ENCODE measurements at places on chromosomes 7 and 10. TPM values are rescaled to one million over a fixed set of nuclear protein-coding genes. Genes with fewer than 3 reads are reported as not detected.

TSPAN12 gene
- 7.2 TPM for total RNA-seq

C10orf53 gene
- not detected for total RNA-seq

OR6B1 gene
- total RNA-seq = not detected

CABCOCO1 gene
- not detected for total RNA-seq

PTPN20 gene
- 3.9 TPM for total RNA-seq

ARHGAP22 gene
- total RNA-seq = 14.9 TPM

POMZP3 gene
- 10.1 TPM for total RNA-seq

SLC16A12 gene
- total RNA-seq = not detected

SMKR1 gene
- 13.1 TPM for total RNA-seq

TUBAL3 gene
- not detected for total RNA-seq

KIAA1217 gene
- 16.0 TPM for total RNA-seq

BET1 gene
- total RNA-seq = 7.9 TPM

CCNY gene
- total RNA-seq = 145 TPM

TYW1B gene
- 3.7 TPM for total RNA-seq

RAB18 gene
- total RNA-seq = 14.9 TPM

PALD1 gene
- 0.80 TPM for total RNA-seq

TAS2R3 gene
- total RNA-seq = not detected

GPR141 gene
- total RNA-seq = not detected

PPP1R9A gene
- 9.5 TPM for total RNA-seq

ANKRD1 gene
- total RNA-seq = 3.5 TPM

RAMP3 gene
- not detected for total RNA-seq

RELN gene
- total RNA-seq = 15.8 TPM

PCLO gene
- total RNA-seq = 7.5 TPM

OR13A1 gene
- 0.04 TPM for total RNA-seq

LIPK gene
- not detected for total RNA-seq

WEE2 gene
- not detected for total RNA-seq

UCMA gene
- total RNA-seq = not detected

TMEM120A gene
- 18.6 TPM for total RNA-seq

FBXO24 gene
- 0.40 TPM for total RNA-seq

CLDN3 gene
- total RNA-seq = 51.6 TPM

CLRN3 gene
- not detected for total RNA-seq

FAM13C gene
- 0.63 TPM for total RNA-seq

CYP26C1 gene
- not detected for total RNA-seq

NKX6-2 gene
- not detected for total RNA-seq

STOX1 gene
- 1.4 TPM for total RNA-seq

NOLC1 gene
- 69.9 TPM for total RNA-seq

SKIDA1 gene
- 0.17 TPM for total RNA-seq

PRF1 gene
- not detected for total RNA-seq

LBX1 gene
- total RNA-seq = not detected

AP5Z1 gene
- 59.3 TPM for total RNA-seq

Data from PC-3 (cell line).